ENCODE measurements at places on chromosomes 5 and 9.

GRCh38 chr5:8954801-8955200 lies 591.1 kb downstream of the SEMA5A start:
- no peak for DNase-seq

DNA sequence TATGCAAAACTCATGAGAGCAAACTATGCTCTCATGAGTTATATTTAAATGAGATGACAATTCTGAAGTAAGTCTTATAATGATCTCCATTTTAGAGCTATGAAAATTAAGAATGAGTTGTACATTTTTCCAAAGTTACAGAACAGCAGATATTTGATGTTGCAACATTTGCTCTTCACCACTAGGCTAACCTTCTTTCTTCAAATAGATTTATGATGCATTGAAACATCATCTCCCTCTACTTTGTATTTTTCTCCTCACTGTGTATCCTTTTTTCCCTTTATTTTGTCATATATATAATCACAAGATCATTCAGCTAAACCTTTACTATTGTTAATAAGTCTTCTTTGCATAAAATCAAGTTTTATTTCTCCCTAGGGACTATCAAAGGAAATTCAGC lies 497.7 kb upstream of the TYRP1 start:
- DNase-seq, result no peak

- DNase-seq, result peak; percentile 1
These were observed 603 bp downstream of the DENND1A start for GRCh38 chr9:123929177-123929869.

- no peak for DNase-seq
These were observed 37.1 kb upstream of the RAPGEF6 start for GRCh38 chr5:131671994-131672655.

GRCh38 chr9:84711398-84711777 lies 41.9 kb downstream of the NTRK2 start:
- no peak for DNase-seq

- no peak for DNase-seq
These were observed 91.5 kb downstream of the CDH6 start for GRCh38 chr5:31285025-31285424.

DNA sequence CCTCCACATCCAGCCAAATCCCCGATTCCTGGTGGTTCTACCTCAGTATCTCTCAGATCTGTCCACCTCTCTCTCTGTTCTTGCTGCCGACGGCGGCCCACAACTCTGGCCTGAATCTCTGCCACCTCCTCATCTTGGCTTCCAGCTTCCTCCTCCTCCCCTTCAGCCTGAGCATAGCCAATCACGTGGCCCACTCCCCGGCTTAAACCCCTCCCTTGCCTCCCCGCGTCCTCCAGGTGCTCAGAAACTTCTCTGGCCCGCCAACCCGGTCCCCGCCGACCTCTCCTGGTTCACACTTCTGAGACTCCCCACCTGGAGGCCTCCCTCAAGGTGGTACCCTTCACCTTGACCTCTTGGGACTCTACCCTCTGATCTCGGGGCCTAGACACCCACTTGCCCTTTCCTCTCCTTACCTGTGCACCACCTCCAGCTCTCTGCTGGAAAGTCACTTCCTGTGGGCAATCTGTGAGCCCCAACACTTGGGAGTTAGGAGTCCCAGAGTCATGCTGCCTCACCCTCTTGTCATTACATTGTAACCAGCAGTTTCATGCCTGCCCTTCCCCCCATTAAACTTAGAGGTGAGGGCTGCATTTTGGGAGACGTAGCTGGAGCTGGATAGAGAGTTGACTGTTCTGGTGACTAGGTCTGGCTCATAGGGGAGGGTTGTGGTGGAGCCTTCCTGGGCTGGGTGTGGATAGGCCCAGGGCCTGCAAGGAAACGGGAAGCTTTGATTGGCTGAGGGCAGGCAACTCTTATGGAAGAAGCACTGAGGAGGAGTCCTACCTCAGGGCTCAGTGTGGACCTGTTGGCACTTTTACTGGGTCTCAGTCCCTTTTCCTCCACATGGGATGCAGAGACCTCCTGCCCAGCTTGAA lies 4.5 kb upstream of the SET start:
- DNase-seq, result no peak

GRCh38 chr9:87786423-87786822 lies 60.5 kb downstream of the CTSL start:
- no peak for DNase-seq

GRCh38 chr9:38328765-38329164 lies 63.7 kb upstream of the ALDH1B1 start:
- DNase-seq, result no peak

GRCh38 chr5:131274326-131275063 lies 10.6 kb downstream of the CDC42SE2 start:
- no peak for DNase-seq

- no peak for DNase-seq
These were observed 10.9 kb upstream of the ZNF366 start for GRCh38 chr5:72518001-72518683.

GRCh38 chr5:31531543-31531887 lies 378 bp downstream of the DROSHA start:
- DNase-seq, result no peak

DNA sequence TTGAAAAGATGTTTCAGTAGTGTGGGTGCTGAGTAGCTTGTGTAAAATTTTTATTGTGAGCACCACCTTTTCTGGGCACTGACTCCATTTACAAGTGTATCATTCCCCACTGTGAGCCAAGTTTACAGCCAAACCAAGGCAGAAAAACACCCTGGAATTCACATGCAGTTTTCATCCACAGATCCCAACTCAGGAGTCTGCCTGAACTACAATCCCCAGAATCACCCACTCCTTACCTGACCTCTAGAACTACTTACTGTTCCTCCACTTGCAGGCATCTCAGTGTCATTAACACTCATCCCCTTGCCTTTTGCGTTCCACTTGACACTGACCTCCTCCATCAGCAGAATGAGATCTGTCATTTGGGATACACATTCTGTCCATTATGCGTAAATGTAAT lies 2042.6 kb upstream of the CDH6 start:
- no peak for DNase-seq

GRCh38 chr5:81020478-81021167 lies 60.5 kb downstream of the RASGRF2 start:
- no peak for DNase-seq

GRCh38 chr9:92767066-92768054 lies 2.7 kb upstream of the BICD2 start:
- no peak for DNase-seq

DNA sequence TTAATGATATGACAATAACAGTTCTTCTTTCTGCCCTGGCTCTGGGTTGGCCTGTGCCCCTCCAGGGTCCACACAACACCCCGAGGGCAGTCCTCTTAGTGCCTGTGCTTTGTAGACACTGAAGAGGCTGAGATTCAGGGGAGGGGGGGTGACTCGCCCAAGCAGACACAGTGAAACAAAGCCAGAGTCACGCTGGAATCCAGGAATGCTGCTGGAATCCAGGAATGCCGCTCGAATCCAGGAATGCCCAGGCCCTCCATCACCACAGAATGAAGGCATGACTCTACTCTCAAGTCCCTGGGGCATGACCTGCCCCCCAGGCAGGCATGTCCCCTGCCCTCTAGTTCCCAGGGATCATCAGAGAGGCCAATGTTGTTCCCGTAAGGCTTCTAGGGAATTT lies 73.1 kb downstream of the LRSAM1 start:
- no peak for DNase-seq
